Stimulated activated CD4-positive, alpha-beta T cell treated with anti-CD3 and anti-CD28 coated beads, TNF-alpha, amount 100 ng/mL, for 48 hours (primary cell): ENCODE measurements at places on chromosomes 7 and 10.

DNA sequence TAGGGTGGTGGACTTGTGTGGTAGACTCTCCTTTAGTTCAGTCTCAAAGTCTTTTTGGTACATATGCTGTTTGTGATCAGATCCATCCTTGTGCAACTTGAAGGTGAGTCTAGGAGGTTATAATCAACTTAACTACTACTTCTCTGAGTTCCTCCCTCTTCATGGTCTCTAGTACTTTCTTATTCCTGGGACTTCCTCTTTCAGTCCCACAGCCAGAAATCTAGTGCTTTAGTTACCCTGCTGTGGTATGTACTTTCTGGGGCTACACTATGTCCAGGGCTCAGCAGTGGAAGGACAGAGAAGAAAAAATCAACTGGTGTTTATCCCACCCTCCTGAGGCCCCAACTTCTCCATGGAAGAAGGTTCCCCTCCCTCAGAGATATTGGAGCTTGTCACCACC is 19.4 kb upstream of the ATAD1 start:
- DNase-seq, result no peak

- no peak for DNase-seq
Observed at GRCh38 chr10:87860816-87861403, 2.4 kb downstream of the KLLN start.

DNA sequence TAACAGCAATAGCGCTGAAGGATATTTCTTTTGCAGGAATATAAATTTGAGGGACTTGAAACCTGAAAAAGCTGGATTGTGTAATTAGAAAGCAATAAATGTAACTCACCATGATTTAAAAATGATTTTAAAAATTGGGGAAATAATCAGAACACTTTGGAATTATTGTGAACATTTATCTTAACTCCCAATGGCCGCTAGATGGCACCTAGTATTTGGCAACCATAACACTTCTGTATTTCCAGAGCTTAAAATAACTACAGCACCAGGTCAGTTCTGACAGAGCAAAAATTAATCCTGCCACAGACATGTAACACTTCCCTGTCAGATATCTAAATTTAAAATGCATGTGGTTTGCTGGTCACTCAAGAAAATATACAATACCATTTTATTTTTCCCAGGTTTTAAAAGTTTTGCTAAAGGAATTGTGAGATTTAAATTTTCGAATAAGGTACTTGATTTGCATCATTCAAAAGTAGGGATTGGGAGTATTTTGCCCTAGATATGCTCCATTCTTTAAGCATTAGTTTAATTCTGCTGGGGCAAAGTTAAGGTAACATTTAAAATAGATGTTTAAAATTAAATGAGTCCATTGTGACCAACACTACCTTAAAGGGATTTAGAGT is 144.5 kb downstream of the PPP1R3A start:
- no peak for DNase-seq

GRCh38 chr7:20005081-20005480 is 212.1 kb downstream of the MACC1 start:
- no peak for DNase-seq

GRCh38 chr10:49207936-49208487 is 19.8 kb upstream of the TMEM273 start:
- DNase-seq, result no peak

- no peak for DNase-seq
Observed at GRCh38 chr10:11535346-11535959, 76.0 kb downstream of the USP6NL start.

- DNase-seq, result no peak
Observed at GRCh38 chr10:14024329-14025202, 306.2 kb downstream of the FRMD4A start.

- no peak for DNase-seq
Observed at GRCh38 chr10:117551330-117552155, 9.0 kb downstream of the EMX2 start.

DNA sequence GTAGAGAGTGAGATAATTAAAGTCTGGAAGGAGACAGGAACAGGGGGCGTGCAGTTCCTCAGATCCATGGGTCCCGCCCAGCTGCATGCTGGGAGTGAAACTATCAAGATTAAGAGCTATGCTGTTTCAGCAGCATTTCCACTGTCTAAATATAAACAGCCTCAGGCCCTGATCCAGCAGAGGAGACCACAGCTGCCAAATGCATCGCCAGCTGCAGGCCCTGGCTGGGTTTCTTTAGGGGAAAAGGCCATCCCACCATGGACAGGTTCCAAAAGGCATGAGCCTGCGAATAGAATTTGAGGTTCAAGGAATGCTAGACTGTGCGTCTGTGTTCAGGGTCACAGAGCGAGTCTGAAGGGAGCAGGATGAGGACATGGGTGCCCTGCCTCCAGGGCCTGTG is 411.4 kb downstream of the PAXIP1 start:
- DNase-seq, result no peak
